ENCODE measurements at places on chromosomes 1 and 21.

DNA sequence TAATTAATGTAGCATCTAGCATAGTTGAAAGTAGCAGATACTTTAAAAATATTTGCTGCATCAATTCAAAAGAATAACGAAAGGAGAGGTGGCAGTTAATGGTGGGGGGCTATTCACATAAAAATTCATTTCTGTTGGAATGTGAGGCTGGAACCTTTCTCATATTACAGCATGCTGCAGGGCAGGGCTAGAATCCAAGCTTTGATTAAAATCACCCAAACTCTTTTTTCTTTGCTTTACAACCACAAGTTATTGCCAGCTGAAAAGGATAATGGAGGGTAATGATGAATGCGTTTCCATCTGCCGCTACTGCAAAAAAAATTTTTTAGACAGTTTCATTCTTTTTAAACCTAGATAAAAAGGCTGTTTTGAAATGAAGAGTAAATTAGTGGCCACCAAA is 9.8 kb downstream of the DISP1 start:
- DNase-seq, result no peak

- no peak for DNase-seq
Observed at GRCh38 chr1:37002898-37003297, 31.4 kb downstream of the GRIK3 start.

- DNase-seq, result no peak
Observed at GRCh38 chr1:64891448-64891825, 74.9 kb downstream of the JAK1 start.

DNA sequence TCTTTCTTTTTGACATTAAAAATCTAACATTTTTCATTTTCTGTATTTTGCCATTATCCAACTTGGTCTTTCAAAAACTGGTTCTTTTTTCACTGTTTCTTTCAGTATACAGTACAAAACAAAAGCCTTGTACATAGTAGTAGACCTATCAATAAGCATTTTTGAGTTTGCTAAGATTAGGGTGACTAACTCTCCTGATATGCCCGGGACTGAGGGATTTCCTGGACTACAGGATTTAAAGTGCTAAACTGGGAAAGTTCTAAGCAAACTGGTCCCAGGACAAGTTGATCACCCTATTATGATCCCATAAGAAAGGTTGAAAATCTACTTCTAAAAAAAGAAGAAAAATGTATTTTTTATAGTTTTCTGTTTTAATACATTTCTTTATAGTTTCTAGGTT is 120.9 kb downstream of the USP25 start:
- no peak for DNase-seq

GRCh38 chr1:53732409-53732808 is 6.6 kb downstream of the GLIS1 start:
- DNase-seq, result no peak

DNA sequence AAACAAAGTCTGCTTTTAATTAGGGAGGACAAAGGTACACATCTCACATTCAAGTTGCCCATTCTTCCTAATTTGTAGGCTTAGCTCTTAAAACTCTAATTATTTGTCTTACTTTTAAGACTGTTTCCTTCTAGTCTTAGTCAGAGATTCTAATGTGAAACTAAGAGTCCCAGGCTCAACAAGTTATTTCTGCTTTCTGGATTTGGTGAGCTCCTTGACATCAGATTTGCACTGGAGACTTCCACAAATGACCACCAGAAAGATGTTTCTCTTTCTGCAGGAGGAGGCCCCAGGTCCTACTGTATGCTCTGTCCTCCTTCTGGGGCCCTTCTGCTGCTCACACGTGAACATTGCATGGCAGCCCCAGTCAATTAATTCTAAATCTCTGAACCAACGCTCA is 194.2 kb upstream of the JUN start:
- no peak for DNase-seq

- DNase-seq, result no peak
Observed at GRCh38 chr1:154796303-154796892, 73.7 kb downstream of the KCNN3 start.

DNA sequence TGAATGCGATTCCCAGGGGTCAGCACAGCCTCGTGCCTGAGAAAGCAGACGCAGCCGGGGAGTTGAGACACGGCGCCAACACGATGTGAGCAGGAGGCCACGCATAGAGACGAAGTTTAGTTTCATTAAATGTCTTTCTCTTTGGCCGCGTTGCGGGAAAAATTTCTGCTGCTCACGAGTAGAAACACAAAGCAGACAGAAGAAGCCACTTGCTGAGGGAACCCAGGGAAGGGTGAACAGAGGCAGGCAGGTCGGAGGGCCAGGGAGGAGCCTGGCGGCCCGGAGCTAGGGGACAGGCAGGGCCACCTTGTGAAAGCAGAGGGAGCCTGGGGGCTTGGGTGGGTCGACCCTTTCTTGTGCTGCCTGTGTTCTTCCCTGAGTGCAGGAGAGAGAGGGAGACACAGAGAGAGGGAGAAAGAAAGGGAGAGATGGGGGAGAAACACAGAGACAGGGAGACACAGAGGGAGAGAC is 33.2 kb downstream of the POFUT2 start:
- no peak for DNase-seq
